ENCODE measurements at places on chromosomes 6 and 20.

DNA sequence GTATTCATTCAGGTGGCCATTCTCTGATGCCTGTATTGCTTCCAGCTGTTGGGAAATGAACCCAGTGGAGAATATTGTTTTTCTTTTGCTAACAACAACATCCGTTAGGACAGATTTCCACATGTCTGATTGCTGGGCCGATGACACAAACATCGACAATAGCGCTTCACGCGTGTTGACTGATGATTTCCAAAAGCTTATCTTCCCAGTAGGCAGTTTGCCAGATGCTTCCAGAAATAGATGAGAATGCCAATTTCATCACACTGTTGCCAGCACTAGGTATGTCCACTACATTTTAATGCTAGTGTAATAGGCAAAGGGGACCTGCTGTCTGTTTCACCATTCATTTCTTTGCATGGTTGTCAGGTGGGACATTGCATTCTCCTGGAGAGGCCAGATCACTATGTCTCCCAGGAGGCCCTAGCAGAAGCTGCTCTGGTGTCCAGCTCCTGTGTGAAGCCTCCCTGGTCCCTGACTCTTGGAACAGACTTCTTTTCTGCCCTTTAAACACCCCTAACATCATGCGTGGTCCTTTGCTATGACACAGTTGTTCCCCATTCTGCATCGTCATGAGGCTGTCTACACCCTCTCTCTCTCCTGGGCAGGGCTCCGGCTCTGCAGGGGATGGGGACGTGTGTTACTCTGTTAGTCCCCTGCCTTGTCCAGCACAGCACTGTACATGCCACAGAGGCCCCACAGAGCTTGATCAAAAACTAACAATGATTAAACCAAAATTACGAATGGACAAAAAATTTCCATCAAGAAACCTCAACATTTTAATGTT is 181.6 kb downstream of the CDH26 start:
- no peak for DNase-seq

- DNase-seq, result no peak
Measured at GRCh38 chr6:111520524-111520923, 37.5 kb upstream of the REV3L start.

DNA sequence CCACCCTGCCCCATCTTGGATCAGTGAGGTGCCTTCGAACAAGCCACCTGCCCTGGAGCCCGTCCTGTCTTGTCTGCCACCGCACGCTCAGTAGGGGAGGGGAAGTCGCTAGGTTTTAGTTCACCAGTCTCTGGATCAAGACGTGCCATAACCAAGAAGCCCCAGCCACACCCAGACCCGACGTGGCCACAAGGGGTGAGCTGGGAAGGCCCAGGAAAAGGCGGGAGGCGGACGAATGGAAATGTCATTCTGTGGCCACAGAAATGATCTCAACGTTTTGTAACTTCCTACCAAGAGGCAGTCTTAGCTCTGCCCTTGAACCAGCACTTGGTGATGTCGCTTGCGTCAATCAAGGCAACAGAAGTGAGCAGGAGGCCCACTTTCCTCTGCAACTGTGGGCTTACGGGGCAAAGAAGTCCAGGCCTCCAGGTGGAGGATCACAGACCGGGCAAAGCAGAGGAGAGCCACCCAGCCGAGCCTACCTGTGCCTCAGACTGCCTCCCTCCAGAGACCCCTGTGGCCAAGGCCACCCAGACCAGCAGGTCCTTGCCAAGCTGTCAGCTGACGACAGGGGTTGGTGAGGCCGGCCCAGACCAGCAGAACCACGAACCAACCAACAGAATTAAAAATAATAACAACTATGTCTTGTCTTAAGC is 14.5 kb downstream of the GMEB2 start:
- no peak for DNase-seq

DNA sequence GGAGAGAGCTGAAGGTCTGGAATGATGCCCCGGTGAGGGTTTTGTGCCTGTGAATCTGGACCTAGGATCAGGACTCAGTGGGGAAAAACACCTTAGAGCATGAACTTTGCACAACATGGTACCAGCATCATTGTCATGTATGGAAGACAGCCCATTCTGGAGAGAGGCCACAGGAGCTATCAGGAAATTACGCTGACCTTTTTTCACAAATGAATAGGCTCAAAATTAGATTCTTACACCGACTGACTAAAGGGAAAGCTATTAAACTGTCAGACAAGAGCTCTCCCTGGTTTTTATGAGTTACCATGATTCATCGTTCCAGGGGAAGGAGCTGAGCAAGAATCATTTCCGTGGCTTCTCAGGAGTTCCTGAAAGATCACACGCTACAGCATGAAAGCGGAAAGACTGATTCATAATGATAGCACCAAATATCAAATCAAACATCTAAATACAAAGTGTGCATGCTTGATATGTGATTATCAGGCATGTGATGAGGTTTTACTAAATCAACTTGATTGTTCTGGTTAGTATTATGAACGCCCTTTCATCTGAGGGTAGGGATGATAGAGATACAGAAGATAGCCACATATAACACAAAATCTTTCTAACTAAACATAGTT is 224.9 kb upstream of the SMLR1 start:
- no peak for DNase-seq

DNA sequence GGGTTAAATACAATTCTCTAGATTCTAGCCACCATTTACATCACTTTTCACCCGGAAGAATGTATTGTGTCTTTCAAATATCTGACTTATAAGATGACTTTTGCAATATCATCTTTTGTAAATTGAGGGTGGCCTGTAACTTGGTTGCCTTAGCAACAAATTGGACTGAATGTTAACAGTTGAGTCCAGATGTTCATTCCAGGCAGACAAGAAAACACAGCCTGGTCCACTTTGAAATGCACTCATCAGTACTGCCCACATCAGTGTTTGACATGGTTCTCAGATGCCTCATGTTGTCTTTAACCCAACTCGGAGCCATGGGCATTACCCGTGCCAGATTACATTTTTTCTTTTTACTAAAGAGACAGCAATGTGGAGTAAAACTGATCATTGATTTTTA is 781.6 kb upstream of the CHD6 start:
- DNase-seq, result no peak

GRCh38 chr6:84428300-84428907 is 201.0 kb upstream of the CEP162 start:
- no peak for DNase-seq

DNA sequence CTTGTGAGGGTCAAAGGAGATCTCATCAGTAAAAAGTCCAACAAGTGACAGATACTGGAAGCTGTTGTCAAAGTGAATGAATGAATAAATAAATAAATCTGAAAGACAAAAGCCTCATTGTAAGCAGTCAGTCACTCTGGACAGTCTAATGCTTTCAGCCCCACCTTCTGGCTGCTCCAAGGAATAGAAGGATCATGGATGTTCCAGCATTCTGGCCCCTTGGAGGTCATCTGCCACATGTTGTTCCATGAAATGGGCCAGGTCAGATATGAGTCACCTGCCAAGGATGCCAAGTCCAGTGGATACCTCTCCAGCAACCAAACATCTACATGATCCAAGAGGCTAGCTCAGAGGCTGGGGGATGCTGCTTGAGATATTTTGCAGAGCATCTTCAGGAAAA is 185.6 kb downstream of the BMP7 start:
- DNase-seq, result no peak

GRCh38 chr6:10690651-10691445 is 3.6 kb downstream of the C6orf52 start:
- no peak for DNase-seq
